Activated CD4-positive, CD25-positive, alpha-beta regulatory T cell (primary cell): ENCODE measurements at places on chromosomes 16 and 17.

DNA sequence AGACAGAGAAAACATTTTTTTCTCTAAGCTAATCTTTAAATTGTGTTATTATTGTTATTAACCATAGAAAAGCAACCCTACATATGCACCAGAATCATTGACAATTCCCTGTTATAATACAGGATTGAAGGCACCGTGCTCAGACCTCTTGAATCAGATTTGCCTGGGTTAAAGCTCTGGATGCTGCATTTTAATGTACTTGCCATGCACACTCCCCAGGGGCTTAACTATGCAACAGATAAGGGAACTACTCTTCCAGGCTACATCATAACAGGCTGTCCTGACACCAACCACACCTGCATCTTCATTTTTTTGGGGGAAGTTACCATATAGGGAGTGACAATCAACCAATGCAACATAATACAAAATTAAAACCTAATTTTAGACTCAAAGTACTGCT lies 1187.6 kb upstream of the CDH8 start:
- DNase-seq, result no peak

DNA sequence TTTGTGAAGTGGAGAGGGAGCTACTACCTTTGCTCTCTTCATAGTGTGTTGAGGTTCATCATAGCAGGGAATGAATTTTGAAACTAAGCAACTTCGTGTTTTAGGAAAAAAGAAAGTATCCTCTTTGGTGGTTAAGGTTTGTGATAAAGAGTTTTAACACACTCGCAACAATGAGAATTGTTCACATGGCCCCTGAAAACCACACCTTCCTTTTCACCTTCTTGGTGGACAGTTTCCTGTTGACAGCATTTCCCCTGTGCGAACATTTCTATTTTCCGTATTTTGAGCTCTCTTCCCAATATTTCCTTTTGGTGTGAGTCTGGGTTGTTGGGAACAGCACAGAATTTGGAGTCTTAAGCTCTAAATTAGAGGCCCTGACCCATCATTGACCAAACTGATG lies 3.8 kb downstream of the OR4D2 start:
- no peak for DNase-seq

DNA sequence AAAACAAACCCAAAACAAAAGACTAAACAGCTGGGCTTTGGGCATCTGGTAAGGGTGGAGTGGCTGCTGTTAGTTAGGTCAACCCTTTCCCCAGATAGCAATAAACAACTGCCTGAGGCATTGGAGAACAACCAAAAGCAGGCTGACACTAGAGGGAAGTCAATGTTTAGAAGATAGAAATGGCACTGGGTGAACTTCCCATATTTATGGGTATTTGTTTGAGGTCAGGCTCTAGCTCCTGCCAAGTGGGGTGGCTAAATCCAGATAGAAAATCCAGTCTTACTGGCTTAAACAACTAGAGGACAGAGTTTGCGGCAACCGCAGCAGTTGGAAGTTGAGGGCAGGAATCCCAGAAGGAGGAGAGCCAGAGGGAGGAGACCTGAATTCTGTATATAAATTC lies 79.4 kb downstream of the SDK2 start:
- DNase-seq, result no peak

DNA sequence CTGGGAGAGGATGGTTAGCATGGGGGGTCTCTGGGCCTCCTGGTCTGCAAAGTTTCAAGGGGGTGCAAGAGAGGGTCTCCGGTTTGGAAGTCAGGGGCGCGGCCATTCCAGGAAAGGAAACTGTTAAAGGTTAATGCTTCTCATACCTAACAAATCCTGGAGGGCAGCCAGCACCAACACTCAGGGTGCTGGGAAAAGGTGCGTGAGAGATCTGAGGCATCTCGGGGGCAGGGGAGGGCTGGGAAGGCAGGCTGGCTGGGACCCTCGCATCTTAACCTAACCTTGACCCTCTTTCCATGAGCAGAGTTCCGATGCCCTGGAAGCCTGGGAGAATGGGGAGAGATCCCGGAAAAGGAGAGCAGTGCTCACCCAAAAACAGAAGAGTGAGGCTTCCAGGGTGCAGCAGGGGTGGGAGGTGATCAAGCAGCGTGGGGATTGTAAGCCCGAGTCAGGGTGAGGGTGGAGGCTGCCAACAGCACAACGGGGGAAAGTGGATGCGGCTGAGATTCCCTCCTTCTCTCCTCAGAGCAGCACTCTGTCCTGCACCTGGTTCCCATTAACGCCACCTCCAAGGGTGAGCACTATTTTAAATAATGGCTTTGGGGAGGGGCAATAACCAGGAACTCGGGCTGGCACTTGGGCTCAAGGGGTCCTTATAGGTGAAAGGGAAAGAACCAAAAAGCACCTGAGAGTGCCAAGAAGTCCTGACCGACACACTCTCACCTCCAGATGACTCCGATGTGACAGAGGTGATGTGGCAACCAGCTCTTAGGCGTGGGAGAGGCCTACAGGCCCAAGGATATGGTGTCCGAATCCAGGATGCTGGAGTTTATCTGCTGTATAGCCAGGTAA lies 996 bp downstream of the TNFSF13 start:
- DNase-seq, result no peak

DNA sequence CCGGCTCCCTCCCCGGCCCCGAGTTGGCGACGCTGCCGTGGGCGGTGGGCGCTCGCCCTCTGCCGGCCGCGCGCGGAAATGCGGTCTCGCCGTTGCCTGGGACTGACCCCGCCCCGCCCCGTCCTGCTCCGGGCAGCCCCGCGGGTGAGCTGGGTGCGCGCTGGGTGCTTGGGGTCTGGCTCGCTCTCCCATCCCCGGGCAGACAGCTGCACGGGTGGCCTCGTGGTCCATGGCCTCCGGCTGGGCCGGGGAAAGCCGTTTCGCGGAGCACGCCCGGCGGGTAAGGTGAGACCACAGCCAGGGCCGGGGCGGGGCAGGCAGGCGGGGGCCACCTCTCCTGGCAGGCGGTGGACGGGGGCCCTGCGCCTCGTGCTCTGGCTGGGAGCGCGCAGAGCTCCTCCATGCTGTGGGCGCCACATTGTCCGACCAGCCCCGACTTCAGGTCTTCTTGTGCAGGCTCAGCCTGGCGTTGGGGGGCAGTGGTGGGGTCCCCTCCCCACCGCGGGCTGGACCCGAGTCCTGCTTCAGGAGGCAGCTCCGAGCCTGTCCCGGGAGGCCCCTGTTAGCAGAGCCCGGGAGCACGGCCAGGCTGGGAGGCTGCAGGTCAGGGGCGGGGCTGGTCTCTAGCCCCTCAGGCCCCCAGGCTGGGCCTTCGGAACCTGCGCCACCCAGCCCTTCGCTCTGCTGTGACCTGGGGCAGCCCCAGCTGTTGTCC lies 7.0 kb upstream of the C1QTNF8 start:
- DNase-seq, result peak; percentile 50

GRCh38 chr16:80725566-80726162 lies 78.7 kb downstream of the CDYL2 start:
- no peak for DNase-seq

- no peak for DNase-seq
Observed at GRCh38 chr16:27628241-27628942, 78.4 kb downstream of the KATNIP start.

DNA sequence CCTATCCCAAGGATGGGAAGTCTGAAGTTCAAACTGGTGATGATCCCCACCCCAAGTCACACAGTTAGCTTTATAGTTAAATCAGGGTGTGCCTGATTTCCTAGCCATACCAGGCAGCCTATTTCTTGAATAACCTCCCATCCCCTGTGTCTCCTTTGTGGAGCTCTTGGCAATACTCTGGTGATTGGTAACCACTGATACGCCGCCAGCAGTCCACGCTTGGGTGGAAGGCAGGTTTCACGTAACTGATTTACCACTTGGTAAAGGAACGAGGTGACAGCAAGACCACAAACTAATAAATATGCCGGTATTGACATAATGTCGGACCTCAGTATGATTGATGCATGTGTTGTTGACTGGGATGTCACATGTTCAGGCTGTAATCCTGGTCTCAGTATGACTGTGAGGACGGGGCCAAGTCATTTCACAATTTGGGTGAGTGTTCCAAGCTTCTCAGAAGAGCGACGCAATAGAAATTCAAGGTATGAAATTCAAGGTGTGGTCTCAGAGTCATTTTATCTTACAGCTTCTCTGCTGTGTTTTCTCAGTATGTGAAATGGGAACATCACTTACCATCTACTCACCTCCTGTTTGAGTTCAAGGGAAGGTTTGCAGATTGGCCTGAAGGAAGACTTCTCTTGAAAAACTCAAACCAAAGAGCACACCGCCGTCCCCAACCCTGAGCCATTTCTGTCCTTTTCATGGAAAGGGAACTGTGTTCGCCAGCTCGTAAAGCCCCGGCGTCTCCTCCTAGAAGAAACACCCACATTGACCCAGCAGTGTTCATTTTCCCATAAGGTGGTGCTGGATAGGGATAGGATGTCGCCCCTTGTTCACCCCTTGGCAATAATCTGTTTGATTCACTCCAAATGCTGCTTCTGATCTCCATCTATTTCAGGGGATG lies 678.9 kb downstream of the WWOX start:
- DNase-seq, result no peak

GRCh38 chr16:1820096-1820945 lies 6.3 kb downstream of the HAGH start:
- no peak for DNase-seq

- DNase-seq, result no peak
Observed at GRCh38 chr17:6043405-6043804, 26.8 kb upstream of the WSCD1 start.

DNA sequence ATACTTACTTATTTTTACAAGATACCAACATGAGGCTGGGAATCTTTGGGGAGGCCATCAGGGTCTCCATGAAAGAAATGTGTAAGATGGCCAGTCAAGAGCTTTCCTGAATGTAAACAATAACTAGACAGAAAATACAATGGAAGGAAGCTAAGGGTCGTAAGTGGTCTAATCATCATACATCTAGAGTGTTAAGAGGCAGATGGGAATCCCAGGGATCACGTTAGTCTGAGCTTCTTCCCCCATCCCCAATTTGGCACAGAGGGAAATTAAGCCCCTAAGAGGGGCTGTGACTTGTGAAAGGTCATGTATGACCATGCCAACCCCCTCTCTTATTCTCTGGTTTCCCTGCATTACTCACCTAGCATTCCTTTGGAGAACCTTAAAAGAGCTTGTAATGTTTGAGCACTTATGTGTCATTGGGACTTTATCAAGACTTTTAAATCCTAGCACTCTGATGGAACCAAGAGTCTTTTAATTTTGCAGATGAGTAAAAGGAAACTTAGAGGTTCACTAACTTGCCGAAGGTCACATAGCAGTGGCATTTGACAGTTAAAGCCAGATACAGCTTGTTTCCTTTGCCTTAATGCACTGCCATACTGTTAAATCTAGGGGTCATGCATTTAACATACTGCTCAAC lies 46.1 kb downstream of the DCUN1D3 start:
- DNase-seq, result no peak

DNA sequence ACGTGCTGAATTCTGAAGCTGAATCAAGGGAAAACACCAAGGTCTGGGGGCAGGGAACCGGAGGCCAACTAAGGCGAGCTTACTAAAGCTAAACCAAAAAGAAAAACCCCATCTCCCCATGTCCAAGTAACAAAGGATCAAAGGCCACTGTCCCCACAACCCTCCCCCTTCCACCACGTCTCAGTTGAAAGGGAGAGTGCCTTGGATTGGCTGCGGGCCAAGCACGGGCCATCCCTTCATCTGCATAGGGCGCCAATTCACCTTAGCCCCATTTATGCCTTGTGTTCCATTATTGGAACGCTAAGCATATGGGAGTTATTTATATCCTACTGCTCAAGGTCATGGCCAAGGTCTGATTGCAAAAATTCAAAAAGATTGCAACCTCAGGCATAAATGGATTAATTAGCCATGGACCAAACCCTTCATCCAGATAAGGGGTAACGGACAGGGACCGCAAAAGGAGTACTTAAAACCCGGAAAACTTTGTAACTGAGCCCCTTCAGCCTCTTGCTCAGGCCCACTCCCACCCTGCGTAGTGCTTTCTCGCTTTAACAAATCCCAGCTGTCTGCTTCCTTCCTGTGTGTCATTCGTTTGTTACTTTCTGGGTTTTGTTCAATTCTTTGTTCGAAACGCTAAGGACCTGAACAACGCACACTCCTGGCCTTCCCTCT lies 740 bp upstream of the ATP6V0D1 start:
- no peak for DNase-seq

GRCh38 chr17:57357392-57357784 lies 101.1 kb downstream of the MSI2 start:
- no peak for DNase-seq

DNA sequence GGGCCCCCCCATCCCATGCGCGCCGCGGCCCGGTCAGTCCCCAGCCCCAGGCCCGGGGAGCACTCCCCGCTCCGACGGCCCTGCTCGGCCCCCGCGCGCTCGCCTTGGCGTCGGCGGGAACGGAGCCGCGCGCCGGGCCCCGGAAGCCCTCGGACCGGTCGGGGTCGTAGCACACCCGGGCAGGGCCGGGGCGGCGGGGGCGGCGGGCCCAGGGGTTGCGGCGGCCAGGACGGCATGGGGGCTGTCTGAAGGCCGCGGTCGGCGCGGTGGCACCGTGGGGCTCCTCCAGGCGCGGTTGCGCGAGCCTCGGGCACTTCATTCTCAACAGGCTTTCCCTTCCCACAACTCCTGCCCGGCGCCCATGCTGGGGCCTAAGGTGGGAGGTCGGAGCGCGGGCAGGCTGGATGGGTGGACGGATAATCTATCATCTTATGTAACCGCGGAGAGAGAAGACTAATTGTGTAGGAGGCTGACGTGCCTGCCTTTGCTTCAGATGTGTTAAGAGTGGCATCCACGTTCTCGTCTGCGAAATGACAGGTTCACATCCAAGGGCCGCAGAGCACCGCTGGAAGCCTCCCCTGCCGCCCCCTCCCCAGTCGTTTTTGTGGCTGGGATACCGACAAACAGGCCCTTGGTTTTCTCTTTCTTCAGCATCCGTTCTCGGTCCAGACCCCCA lies 708 bp downstream of the BAIAP2 start:
- no peak for DNase-seq

- DNase-seq, result no peak
Observed at GRCh38 chr16:11329071-11329491, 16.2 kb upstream of the RMI2 start.

- no peak for DNase-seq
Observed at GRCh38 chr17:4576161-4576558, 8.2 kb upstream of the SMTNL2 start.

- DNase-seq, result no peak
Observed at GRCh38 chr17:3647769-3648555, 11.4 kb downstream of the CTNS start.

DNA sequence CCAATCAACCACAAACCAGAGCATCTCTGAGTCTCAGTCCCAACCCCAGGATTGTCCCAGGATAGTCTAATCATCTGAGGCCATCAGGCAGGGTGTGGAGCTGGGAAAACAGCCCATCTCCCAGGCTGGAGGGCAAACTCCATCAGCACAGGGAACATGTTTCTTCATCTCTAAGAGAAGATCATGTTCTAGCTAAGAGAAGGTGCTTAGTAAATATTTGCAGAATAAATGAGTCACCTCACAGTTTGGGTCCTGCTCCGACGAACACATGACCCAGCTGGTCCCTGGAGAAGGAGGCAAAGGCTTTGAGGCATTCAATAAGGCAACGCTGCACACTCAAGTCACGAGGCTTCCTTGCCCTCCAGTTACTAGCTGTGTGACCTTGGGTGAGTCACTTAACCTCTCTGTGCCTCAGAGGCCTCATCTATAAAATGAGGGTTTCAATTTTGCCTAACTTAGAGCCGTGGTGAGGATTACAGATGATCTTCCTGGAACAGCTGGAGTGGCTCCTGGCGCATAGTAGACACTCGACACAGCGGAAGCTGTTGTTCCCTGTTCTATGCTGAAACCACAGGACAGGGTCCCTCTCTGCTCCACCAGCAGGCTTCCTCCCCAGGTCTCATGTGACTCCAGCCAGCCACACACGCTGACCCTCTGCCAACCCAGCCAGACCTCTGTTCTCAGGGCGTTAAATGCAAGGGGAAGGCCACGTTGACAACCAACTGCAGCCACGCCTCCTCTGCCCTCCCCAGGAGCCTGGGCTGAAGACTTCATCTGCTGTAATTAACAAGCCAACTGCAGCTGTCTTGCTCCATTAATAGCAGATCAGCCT lies 10.3 kb upstream of the RPL38 start:
- DNase-seq, result no peak
